Activated CD4-positive, alpha-beta T cell treated with anti-CD3 and anti-CD28 coated beads, Interleukin-2, amount 10 ng/mL, durations not matched to agents 7 days and 5 days (primary cell): ENCODE measurements at places on chromosomes 13 and 19. TPM values are rescaled to one million over a fixed set of nuclear protein-coding genes. Genes with fewer than 3 reads are reported as not detected.

GRCh38 chr13:52846567-52847321, 1.7 kb downstream of the PCDH8 start:
- no peak overlapping the region for H3K27ac ChIP-seq
- peak; percentile 48 for DNase-seq
- H3K4me1 ChIP-seq, result peaks cover 25% of the 10 kb centered on the region
- peaks cover 6% of the 10 kb centered on the region for H3K36me3 ChIP-seq

- peaks cover 57% of the 10 kb centered on the region for H3K4me1 ChIP-seq
- no peak overlapping the region for H3K27ac ChIP-seq
- no peak for DNase-seq
These were observed 2.8 kb downstream of the AP3D1 start for GRCh38 chr19:2148482-2149135.

The FXYD3 gene
- total RNA-seq, result not detected

The ZNF534 gene
- not detected for total RNA-seq

The GPC5 gene
- not detected for total RNA-seq

- peak overlapping the region; percentile 83 for H3K27ac ChIP-seq
- H3K27me3 ChIP-seq, result peaks cover 12% of the 10 kb centered on the region
- no peak overlapping the region for H3K4me3 ChIP-seq
- no peaks in the 10 kb centered on the region for H3K36me3 ChIP-seq
- peaks cover 21% of the 10 kb centered on the region for H3K4me1 ChIP-seq
- no peak for DNase-seq
These were observed 27.2 kb upstream of the NAPA start for GRCh38 chr19:47542030-47542475.

GRCh38 chr13:40255551-40255950, 410.9 kb downstream of the FOXO1 start:
- peaks cover 20% of the 10 kb centered on the region for H3K4me1 ChIP-seq
- peaks cover 4% of the 10 kb centered on the region for H3K36me3 ChIP-seq
- no peak for DNase-seq
- H3K4me3 ChIP-seq, result no peak overlapping the region
- no peaks in the 10 kb centered on the region for H3K27me3 ChIP-seq

DNA sequence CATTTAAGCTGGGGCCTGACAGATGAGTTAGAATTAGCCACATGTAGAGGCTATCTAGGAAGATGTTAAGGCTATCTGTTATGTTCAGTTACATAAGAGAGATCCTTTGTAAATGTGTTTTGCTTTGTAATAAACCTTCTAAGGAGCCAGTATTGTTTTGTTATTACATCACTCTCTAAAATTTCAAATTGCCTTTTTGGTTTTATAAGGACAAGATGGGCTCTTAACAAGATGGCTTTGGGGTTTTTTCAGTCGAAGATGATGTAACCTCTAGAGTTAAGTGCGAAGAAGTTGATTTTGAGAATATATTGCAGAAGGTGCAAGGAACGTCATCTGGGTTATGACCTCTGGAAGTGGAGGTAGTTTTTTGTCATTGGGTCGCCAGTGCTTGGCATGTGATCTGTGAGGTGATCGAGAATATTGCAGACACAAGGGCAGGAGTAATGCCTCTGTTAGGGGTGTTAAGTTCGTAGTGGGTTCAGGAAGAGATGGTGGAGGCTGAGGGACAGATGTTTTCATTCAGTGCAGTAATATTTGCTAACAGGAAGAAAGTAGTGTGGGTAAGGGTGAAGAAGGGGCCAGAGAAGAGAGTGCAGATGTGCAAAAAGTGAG, 12.7 kb downstream of the LSM14A start:
- H3K4me3 ChIP-seq, result no peak overlapping the region
- no peaks in the 10 kb centered on the region for H3K27me3 ChIP-seq
- peaks cover 38% of the 10 kb centered on the region for H3K36me3 ChIP-seq
- H3K4me1 ChIP-seq, result peaks cover 64% of the 10 kb centered on the region
- H3K27ac ChIP-seq, result peak overlapping the region; percentile 15
- no peak for DNase-seq

- no peak overlapping the region for H3K27ac ChIP-seq
- H3K4me3 ChIP-seq, result no peak overlapping the region
- no peaks in the 10 kb centered on the region for H3K27me3 ChIP-seq
These were observed 83.0 kb upstream of the FNDC3A start for GRCh38 chr13:48892688-48893075.

GRCh38 chr19:54947381-54947780, at the start of gene NLRP7:
NLRP7 (minus strand) TSS chr19:54947530.
- peaks cover 2% of the 10 kb centered on the region for H3K27me3 ChIP-seq
- no peaks in the 10 kb centered on the region for H3K36me3 ChIP-seq
- H3K4me1 ChIP-seq, result no peaks in the 10 kb centered on the region
- H3K4me3 ChIP-seq, result no peak within 1 kb of the TSS
- H3K27ac ChIP-seq, result no peak within 1 kb of the TSS
- no peak for DNase-seq

- H3K27me3 ChIP-seq, result no peaks in the 10 kb centered on the region
- peaks cover 52% of the 10 kb centered on the region for H3K36me3 ChIP-seq
- H3K27ac ChIP-seq, result peak within 1 kb of the TSS; percentile 99
- peak; percentile 69 for DNase-seq
- peaks cover 59% of the 10 kb centered on the region for H3K4me1 ChIP-seq
- peak within 1 kb of the TSS; percentile 100 for H3K4me3 ChIP-seq
These were observed at the start of gene FXYD5 for GRCh38 chr19:35154525-35155406. FXYD5 (plus strand) TSS chr19:35154735; CDS start chr19:35155551, 816 bp downstream.

DNA sequence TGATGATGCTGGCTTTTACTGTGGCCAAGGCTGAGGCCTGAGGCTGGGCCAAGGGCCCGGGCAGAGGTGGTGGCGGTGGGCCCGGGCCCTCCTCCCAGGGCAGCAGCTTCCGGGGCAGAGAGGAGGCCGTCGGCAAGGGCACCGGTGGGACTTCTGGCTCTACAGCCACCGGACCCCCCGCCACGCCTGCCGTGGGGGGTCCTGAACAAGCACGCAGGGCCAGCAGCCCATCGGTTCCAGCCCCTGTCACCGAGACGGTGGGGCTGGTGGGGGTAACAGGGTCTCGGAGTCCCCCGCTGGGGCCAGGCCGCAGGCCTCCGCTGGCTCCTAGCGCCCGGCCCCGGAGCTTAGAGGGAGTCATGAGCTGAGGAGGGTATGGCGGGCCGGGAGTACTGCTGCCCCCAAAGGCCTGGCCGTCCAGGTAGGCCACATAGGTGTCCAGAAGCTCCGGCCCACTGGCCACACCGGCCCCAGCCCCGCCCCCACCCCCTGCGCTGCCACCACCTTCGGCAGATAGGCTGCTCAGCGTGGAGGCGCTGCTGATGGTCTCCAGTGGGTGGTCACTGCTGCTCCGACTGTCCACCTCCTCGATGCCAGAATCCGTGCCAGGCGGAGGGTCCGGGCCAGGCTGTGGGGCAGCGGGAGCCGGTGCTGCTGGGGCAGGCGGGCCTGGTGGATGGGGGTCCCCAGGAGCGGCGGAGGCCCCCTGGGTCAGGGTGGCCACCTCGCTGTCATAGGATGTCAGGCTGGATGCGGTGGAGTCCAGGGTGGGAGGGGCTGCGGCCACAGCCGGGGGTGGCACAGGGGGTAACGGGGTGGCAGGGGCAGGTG, 17.3 kb downstream of the C19orf81 start:
- H3K27ac ChIP-seq, result no peak overlapping the region
- H3K27me3 ChIP-seq, result peaks cover 32% of the 10 kb centered on the region
- H3K4me3 ChIP-seq, result no peak overlapping the region
- no peak for DNase-seq

The ZNF135 gene
- total RNA-seq, result 1.1 TPM

The MCEMP1 gene
- total RNA-seq, result not detected

DNA sequence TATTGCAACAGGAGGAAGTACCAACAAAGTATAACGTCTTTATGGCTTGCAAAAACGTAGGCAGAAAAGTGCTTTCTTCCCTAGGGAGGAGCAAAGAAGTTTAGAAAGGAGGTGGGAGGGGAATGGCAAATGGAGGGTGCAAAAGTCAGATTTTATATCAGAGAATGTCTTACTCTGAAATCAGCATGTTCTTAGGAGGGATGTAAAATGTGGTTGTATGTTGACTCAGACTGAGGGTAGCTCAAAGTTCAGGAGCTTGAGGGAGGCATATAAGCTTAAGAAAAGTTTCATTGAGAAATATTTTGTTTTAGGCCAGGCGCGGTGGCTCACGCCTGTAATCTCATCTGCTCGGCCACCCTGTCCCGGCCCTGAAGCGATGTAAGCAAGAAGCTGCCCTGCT, 1.7 kb downstream of the ZNF90 start:
- peak overlapping the region; percentile 49 for H3K4me3 ChIP-seq
- peaks cover 19% of the 10 kb centered on the region for H3K4me1 ChIP-seq
- H3K36me3 ChIP-seq, result peaks cover 56% of the 10 kb centered on the region
- no peak for DNase-seq
- H3K27me3 ChIP-seq, result no peaks in the 10 kb centered on the region

- no peak overlapping the region for H3K4me3 ChIP-seq
- no peaks in the 10 kb centered on the region for H3K4me1 ChIP-seq
- no peaks in the 10 kb centered on the region for H3K27me3 ChIP-seq
- no peak overlapping the region for H3K27ac ChIP-seq
- H3K36me3 ChIP-seq, result no peaks in the 10 kb centered on the region
These were observed 1500.4 kb downstream of the EFNB2 start for GRCh38 chr13:105035092-105035491.

The MYCBP2 gene
- total RNA-seq, result 129 TPM

The SYT3 gene
- not detected for total RNA-seq

GRCh38 chr19:18029617-18030338, 21.8 kb downstream of the ARRDC2 start:
- no peak overlapping the region for H3K27ac ChIP-seq
- peaks cover 12% of the 10 kb centered on the region for H3K4me1 ChIP-seq
- no peak for DNase-seq
- no peaks in the 10 kb centered on the region for H3K27me3 ChIP-seq
- H3K4me3 ChIP-seq, result no peak overlapping the region

The GAPDHS gene
- total RNA-seq, result not detected

The ELANE gene
- total RNA-seq, result not detected

- peak overlapping the region; percentile 58 for H3K4me3 ChIP-seq
- H3K27me3 ChIP-seq, result peaks cover 23% of the 10 kb centered on the region
- DNase-seq, result no peak
- no peak overlapping the region for H3K27ac ChIP-seq
- peaks cover 12% of the 10 kb centered on the region for H3K36me3 ChIP-seq
- H3K4me1 ChIP-seq, result peaks cover 41% of the 10 kb centered on the region
These were observed 3.0 kb downstream of the KCNC3 start for GRCh38 chr19:50326101-50326664.

The FBN3 gene
- total RNA-seq, result not detected

DNA sequence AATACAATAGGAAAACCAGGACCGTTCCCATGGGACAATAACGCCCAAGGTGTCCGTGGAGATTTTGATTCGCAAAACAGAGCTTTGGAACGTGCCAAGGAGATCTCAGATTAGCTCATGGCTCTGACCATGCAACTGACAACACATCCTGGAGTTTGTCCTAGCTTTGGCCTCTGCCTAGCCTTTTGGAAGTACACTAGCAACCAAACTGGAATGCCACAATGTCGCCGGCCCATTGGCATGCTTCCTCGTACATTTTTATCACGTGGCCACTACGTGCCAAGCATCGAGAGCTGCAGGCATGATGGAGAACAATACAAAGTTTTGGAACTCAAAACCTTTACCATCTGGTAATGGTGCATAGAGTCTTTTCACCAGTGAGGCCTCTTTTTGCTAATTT, 256.5 kb downstream of the DCLK1 start:
- no peak overlapping the region for H3K4me3 ChIP-seq
- no peaks in the 10 kb centered on the region for H3K4me1 ChIP-seq
- no peaks in the 10 kb centered on the region for H3K36me3 ChIP-seq
- no peak overlapping the region for H3K27ac ChIP-seq
- no peaks in the 10 kb centered on the region for H3K27me3 ChIP-seq
